ENCODE measurements at places on chromosomes 11 and 22.
A peak's percentile ranks its signal among the peaks of the same experiment; 100 is the strongest.

GRCh38 chr11:63887386-63887999 lies 29.5 kb downstream of the RCOR2 start:
- DNase-seq, result no peak

DNA sequence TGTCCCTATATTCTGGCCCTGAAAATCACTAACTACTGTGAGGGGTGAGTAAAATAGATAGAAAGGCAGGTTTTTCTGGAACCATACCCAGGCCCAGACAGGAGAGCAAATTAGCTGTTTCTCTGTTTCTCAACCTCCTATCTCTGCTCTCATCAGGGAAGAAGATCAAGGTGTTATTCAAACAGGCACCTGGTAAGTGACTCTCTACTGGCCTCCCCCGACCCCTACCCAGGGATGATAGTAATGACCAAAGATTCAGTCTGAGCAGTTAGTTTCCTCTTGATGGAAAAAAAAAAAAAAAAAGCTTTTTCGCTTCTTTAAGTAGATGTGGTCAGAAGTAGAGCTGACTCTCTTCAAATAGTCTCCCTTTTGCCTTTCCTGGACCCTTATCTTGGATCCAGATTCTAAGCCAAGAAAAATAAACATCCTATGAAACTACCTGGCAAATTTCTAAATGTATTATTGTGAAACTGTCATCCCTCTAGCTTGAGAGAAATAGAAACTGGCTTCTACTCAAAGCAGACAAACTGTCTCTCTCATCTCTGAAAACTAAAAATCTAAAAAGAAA lies 9.9 kb downstream of the LRRC4C start:
- no peak for DNase-seq

DNA sequence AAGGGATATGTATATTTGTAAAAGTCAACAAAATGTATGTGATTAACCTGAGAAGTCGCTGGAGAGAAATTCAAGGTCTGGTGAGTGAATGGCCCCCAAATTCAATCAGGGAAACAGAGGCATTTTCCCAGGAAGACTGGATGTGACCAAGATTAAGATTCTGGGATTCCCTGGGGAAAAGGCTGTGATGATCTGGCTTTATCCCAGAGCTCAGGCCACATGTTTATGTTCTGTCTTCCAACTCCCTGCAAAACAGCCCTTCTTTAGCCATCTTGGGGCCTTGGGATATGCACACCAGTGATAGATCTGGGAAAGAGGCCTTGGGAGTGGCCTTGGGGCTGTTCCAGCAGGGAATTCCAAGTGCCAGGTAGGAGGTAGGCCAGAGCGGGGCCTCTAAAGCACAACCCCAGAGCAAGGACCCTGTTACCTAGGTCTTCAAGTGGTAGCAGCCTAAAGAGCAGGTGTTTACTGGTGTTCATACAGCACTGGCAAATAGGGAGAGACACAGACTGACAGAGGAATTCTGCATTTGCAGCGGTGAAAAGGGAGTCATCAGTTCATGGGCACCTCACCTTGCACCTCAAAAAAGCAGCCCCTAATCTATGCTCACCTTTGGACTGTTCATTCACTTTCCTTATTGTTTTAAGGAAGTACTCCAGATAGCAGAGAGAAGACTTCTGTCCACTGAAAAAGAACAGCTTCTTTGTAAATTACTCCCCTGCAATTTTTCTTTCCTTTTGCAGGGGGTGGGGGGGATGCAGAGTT lies 312.4 kb downstream of the BUD13 start:
- DNase-seq, result no peak

- no peak for DNase-seq
These were observed 4.0 kb downstream of the ZDHHC24 start for GRCh38 chr11:66541892-66542291.

DNA sequence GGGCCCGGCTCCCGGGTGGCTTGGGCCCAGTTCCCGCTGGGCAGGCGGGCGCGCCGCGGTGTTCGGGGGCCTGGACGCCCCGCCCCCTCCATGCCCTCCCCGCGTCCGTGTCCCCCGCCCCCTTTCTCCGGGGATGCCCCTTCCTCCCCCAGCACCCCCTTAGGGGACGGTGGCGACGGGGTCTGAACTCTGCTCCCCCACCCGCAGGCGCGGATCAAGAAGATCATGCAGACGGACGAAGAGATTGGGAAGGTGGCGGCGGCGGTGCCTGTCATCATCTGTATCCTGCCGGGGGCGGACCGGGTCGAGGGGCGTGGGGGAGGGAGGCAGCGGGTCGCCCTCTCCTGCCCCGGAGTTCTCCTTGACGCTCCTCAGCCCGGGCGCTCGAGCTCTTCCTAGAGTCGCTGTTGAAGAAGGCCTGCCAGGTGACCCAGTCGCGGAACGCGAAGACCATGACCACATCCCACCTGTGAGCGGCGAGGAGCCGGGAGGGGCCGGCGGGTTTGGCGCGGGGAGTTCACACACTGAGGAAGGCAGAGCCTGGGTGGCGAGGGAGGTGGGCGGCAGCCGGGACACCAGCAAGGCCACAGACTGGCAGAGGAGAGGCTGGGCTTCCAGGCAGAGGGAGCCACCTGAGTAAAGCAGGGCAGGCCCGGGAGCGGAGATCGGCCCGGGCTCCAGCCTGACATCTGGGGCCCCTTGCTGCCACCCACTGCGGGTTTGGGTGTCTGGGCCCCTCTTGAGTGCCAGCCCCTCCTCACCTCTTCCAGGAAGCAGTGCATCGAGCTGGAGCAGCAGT lies 546 bp downstream of the DRAP1 start:
- DNase-seq, result peak; percentile 62

DNA sequence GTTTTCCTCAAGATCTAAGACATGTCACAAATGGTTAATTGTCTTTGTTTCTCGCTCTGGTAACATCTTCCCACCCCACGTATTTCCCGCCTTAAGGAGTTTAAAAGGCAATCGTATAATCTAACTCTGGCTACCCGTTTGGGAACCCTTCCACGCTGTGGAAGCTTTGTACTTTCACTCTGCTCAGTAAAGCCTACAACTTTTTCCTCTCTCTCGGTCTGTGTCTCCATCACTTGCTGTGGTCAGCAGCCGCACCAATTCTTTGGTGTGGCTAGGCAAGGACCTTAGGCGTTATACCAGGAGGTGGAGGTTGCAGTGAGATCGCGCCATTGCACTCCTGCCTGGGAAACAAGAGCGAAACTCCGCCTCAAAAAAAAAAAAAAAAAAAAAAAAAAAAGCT lies 1430.1 kb downstream of the LRRC4C start:
- DNase-seq, result no peak

DNA sequence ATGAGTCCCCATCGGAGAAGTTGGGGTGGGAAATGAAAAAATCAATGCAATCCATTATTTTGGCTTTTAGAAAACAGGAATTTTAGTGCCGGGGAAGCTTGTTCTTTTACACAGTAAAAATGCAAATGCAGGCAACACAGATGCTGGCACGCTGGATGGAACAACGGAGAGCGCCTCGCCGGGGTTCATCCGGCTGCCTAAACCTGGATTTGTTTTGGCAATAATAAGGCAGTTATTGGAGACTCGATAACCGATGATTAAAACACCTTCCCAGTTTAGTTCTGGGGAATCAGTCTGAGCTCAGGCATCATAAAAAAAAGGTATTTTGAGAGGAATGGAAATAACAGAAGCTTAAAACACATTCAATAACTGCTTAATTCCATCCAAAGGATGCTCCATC lies 2.9 kb downstream of the DSCAML1 start:
- DNase-seq, result no peak

GRCh38 chr22:19852177-19852781 lies 2.4 kb downstream of the GNB1L start:
- DNase-seq, result no peak

DNA sequence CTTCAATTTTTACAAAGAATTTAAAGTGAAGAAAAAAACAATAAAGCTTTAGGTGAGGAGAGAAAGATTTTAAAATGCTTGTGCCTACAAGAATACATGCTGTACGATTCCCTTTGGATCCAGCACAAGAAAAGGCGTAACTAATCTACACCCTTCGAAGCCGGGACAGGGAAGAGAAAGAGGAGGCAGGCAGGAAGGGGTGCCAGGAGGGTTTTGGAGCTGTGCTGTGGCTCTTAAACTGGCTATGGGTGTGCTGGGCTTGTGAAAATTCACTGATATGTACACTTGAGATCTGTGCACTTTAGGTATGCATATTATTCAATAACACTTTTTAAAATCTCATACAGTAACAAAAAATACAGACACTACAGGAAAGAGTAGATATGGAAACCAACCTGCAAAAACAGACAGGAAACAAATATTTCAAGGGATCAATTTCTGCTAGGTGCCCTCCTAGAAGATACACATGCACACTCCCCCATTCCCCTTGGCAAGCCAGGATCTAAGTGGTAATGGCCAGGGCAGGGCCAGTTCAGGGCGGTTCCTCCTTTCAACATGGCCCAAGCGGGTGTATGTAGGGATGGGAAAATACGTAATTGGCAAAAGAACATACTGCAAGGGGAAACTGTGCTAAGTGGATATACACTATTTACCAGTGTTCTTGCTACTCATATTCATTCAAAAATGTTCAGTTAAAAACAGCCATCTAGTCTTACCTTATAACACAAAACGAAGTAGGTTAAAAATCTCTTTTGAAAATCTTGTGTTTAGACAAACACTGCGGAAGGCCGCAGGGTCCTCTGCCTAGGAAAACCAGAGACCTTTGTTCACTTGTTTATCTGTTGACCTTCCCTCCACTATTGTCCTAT lies 54.2 kb downstream of the PACSIN2 start:
- DNase-seq, result no peak

- no peak for DNase-seq
These were observed 28.3 kb downstream of the SLC6A5 start for GRCh38 chr11:20627701-20628100.
